Activated CD8-positive, alpha-beta memory T cell treated with anti-CD3 and anti-CD28 coated beads for 1 hour (primary cell): ENCODE measurements at places on chromosomes 7 and 10.
A peak's percentile ranks its signal among the peaks of the same experiment; 100 is the strongest.

DNA sequence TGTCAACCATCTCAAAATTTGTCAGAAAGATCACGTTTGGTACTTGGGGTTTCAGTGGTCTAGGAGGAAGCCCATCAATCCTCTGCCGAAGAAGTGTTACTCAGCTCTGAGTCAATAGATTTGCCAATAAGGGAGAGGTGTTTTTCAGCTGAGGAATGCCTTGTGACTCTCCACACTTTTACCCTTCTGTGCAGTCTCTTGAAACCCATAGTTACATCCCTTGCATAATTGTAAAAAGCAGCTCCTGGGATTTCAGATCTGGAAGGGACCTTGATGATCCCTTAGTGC lies 47.5 kb downstream of the INSYN2A start:
- no peak for DNase-seq

- DNase-seq: no peak
Observed at GRCh38 chr10:7606951-7607404, 59.8 kb downstream of the ITIH5 start.

DNA sequence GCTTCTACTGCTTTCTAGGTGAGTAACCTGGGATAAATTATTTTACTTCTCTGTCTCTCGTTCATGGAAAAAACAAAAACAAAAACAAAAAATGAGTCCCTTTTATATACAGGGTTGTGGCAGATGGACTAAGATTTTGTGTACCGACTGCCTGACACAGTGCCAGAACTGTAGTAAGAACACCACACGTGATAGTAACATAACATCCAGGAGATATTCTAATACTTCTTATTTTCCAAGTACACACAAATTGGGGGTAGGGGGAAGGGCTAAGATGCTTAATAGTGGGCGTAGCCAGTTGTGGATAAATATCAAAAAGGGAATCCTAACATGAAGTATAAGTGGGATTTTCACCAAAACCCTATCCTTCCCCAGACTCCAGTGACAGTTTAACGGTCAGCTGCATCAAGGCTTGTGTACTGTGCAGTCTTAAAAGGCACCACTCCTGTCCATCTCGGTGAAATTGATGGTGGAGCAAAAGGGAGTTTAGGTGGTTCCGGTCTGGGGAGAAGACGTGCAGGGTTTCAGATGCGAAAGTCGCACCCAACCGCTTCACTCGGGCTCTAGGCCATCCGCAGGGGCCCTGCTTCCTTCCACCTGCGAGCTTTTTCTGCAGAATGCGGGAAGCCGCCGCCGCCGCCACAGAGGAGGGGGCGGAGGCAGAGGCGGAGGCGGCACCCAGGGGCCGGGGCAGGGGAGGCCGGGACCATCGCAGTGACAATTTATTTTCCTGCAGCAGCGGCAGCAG lies at the start of gene STAMBPL1:
STAMBPL1 (plus strand) TSS at position 712 of the 748 bp plus-strand sequence. CDS start 21,464 bp downstream, outside the sequence.
- peak; percentile 25 for DNase-seq

GRCh38 chr10:101481256-101481655 lies 106.8 kb downstream of the POLL start:
- DNase-seq: no peak

GRCh38 chr7:26307226-26307625 lies 15.6 kb downstream of the SNX10 start:
- no peak for DNase-seq

DNA sequence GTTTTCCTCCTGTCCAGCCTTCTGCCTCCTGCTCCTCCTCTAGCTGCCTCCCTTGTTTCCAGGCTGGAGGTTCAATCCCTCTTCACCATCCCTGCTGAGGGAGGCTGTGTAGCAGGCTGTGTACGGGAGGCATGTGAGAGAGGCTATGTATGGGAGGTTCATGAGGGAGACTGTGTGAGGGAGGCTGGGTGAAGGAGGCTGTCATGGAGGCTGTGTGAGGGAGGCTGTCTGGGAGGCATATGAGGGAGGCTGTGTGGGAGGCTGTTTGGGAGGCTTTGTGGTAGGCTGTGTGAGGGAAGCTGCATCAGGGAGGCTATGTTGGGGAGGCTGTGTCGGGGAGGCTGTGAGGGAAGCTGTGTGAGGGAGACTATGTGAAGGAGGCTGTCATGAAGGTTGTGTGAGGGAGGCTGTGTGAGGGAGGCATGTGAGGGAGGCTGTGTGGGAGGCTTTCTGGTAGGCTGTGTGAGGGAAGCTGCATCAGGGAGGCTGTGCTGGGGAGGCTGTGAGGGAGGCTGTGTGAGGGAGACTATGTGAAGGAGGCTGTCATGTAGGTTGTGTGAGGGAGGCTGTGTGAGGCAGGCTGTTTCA lies 123.7 kb upstream of the RNF32 start:
- no peak for DNase-seq

DNA sequence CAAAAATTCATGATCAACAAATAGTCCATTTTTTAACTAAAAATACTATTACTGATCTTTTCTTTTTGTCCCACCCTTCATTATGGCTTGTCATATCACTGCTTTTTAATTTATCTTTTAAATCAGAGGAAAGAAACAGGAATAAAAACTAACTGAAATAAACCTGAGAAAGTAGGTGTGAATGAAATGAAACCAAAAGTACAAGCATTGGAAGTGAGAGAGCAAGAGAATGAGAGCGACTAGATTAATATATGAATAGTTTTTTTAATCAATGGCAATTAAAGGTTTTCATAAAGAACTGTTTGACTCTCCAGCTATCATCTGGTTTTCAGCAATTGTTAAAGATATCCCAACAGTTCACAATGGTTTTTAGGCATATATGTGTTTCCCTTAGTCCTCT lies 137.8 kb downstream of the SPAG6 start:
- no peak for DNase-seq

DNA sequence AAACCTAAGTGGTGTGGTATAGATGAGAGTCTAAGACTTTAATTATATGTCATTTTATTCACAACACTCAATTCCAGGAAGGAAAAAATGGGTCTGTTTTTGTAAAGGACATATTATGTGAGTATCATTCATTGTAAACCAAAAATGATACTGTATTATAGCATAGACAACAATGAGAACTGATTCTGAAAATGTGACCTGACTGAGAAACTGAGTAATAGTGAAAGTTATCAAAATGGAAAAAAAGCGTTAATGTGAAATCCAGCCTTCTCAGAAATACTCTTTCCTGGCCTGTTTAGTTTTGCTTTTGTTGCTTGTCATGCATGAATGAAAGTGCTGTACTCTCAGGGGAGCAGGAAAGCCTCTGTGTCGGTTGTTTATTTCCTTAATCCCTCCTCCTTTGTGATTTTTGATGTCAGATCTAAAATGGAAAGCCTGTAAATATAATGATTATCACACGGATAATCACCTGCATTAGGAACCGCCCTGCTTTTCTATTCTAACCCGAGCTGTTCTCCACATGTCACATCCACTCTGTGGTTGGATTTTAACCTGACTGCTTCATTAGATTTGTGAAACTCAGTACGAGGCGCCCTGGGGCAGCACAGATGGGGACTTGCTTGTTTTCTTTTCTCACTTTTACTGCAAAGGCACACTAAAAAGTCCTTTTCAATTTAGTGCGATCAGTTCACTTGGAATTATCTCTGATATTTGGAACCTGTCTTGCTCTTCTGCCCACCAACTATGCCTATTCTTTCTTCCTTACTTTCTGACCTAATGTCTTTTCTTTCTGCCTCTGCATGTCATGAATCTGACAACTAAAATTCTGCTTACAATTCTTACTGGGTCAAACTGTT lies 240.9 kb upstream of the KAT6B start:
- DNase-seq: no peak

GRCh38 chr7:74228951-74229900 lies 19.4 kb downstream of the LAT2 start:
- DNase-seq: no peak

DNA sequence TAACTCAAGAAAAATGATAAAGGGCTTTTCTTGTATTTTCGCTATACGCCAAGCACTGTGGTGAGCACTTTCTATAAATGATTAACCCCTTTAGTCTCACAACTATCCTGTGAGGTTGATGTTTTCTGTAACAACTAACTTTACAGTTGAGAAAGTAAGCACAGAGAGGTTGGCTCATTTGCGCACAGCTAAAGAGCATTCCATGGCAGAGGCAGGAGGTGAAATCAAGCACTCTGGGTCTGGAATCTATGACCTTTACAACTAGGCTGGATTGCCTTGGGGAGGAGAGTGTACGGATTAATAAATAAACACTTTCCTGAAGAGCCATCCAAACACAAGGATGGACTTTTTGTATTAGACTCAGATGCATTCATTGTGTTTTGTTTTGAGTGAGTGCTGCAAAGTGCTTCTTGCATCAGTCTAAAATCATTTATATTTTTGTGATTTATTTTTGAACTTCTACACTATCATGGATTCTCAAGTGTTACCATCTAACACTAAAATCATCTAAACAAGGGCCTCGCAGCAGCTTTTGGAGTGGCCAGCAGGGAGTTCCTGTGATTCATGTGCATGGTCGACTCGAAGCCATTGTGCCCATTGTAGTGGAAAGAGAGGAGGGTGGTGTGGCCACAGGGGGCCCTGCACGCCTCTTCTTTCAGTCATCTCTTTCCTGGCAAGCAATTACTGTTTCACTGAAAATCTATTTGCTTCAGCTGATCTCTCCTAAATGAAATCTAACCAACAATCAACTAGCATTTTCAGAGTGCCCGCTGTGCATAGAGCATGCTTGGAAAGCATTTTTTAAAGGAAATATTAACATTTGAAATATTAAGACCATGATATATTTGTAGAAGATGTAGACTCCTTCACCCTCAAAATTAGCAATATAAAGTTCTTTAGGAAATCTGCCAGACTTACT lies 633.4 kb upstream of the COBL start:
- DNase-seq: no peak

DNA sequence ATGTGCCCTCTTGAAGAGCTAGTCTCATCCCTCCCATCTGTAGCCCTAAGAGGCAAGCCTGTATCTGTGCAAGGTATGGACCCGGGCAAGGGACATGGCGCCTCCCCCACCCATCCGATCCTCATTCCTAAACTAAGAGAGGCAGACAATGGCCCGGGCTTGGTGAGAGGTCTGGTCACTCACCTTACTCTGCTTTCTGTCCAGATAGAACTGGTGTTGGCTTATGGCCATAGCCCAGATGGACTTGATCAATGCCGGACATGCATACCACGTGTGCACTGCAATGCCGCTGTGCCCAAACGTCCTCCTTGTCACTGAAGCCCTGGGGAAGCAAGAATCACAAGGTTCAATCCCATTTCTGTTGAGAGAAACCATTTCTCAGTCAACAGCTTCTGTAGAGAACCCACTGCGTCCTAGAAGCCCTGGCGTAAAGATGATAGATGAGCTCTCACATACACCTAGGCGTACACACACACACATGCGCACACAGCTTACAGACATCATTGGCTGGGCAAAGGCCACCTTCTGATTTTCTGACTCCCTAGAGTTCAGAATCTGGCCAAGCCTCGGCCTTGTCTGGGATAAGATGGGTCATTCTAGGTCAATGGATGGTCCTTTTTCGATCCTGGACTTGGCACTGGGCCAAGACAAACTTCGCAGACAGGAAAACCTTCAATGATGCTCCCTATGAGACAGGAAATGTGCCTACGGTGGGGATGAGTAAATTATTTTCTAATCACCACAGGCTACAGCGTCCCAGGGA lies 114.6 kb downstream of the PRPF18 start:
- DNase-seq: no peak

- DNase-seq: no peak
Observed at GRCh38 chr7:20954711-20955619, 168.3 kb upstream of the SP8 start.

- DNase-seq: no peak
Observed at GRCh38 chr10:34254596-34254995, 560.5 kb downstream of the PARD3 start.

GRCh38 chr7:27143023-27143949 lies at the start of gene HOXA5:
Gene HOXA5 (minus strand): TSS chr7:27143681. CDS start chr7:27143607, 74 bp downstream.
- no peak for DNase-seq

GRCh38 chr7:71716690-71717089 lies 584.7 kb downstream of the GALNT17 start:
- no peak for DNase-seq

DNA sequence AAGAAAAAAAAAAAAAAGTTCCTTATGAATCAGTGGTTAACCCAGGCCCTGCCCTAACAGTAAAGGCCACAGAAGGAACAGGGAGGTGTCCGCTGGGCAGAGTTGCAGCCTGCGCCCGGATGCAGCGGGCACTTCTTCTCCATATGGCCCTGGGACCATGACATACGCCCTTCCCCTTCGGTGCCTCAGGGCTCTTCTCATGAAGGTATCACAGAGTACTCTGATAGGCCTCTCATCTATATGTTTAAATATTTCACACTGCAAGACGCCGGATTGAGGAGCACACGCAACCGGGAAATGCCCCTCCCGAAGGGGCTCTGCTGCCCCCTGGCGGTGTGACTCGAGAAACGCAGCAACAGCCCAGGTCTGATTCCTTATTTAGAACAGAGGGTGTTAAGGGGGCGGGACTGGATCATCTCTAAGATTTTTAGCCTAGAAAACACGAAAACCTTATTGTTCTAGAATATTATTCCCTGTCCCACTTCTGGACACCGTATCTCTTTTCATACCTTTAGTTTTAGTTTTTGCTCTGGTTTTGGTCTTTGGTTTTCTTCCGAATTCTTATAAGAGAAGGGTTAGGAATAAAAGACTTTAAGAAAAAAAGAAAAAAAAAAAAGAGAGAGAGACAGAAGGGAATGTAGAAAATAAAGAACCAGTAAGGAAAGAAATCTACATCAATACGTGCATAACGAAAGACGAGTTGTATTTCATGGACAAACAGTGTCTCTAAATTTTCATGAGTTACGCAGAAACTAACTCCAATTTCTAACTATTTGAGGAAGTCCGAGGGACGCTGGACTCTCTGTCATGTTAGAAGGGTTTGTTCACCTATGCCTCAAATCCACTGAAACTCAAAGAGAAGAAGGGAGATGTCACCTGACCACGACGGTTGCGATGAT lies 12.0 kb downstream of the DAGLB start:
- peak; percentile 83 for DNase-seq

GRCh38 chr7:87517891-87518290 lies 42.4 kb upstream of the ABCB4 start:
- no peak for DNase-seq

DNA sequence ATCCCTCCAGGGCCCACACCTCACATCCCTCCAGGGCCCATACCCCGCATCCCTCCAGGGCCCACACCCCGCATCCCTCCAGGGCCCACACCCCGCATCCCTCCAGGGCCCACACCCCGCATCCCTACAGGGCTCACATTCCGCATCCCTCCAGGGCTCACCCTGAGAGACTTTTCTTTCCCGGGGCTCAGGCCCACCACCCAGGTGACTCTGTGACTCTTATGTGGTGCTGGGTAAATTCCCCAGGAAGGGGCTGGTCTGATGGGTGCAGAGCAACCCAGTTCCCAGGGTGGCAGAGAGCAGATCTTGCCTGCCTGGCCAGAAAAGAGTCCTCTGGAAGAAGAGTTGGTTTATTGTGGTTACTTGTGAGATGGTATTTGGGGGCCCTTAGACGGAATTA lies 290.7 kb downstream of the TCERG1L start:
- no peak for DNase-seq

DNA sequence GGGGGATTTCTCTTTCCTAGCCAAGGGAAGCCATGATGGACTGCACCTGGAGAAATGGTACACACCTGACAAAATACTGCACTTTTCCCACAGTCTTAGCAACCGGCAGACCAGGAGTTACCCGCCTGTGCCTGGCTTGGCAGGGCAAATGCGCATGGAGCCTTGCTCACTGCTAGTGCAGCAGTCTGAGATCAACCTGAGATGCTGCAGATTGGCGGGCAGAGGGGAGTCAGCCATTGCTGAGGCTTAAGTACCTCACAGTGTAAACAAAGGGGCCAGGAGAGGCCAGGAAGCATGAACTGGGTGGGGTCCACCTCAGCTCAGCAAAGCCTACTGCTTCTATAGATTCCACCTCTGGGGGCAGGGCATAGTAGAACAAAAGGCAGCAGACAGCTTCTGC lies 49.4 kb downstream of the OR13A1 start:
- DNase-seq: no peak

GRCh38 chr7:36506130-36506798 lies 116.6 kb downstream of the ANLN start:
- no peak for DNase-seq

- DNase-seq: no peak
Observed at GRCh38 chr10:69567920-69568319, 5.3 kb downstream of the NEUROG3 start.
